ENCODE measurements at places on chromosomes 7 and 10. TPM values are rescaled to one million over a fixed set of nuclear protein-coding genes. Genes with fewer than 3 reads are reported as not detected.

GCK gene
- total RNA-seq = not detected

C10orf105 gene
- not detected for total RNA-seq

MYL10 gene
- total RNA-seq = not detected

HKDC1 gene
- total RNA-seq = 13.7 TPM

SAMD9L gene
- 0.39 TPM for total RNA-seq

ZNF467 gene
- 1.1 TPM for total RNA-seq

STOX1 gene
- total RNA-seq = 0.45 TPM

OR2A7 gene
- total RNA-seq = not detected

VAX1 gene
- 0.97 TPM for total RNA-seq

SCIN gene
- 0.28 TPM for total RNA-seq

LEP gene
- not detected for total RNA-seq

PTPRN2 gene
- total RNA-seq = 0.76 TPM
